ENCODE measurements at places on chromosomes 11 and 22.

DNA sequence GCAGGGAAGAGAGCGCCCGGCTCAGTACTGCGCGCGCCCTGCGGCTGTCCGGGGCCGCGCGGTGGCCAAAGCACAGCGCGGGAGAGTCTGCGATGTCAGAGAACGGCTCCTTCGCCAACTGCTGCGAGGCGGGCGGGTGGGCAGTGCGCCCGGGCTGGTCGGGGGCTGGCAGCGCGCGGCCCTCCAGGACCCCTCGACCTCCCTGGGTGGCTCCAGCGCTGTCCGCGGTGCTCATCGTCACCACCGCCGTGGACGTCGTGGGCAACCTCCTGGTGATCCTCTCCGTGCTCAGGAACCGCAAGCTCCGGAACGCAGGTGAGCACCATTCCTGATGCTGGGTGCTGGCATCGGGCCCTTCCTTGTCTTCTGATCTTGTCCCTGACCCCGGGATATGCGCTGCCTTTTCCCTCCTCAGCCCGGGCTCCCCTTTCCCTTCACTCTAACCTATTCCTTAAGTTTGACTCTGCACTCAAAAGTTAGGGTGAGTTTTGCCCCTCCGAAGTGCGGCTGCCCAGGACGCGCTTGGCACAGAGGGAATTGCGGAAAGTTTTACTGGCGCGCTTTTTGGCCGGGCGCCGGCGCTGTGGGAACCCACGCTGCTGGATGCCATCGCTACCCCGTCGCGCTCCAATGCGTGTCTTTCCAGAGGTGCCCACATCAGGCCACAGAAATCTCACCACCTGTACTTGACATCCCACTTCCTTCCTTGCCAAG lies at the start of gene MTNR1B:
TSS of gene MTNR1B (plus strand) at position 18 of the 714 bp plus-strand sequence. CDS start at position 93, 75 bp downstream.
- no peak for DNase-seq

GRCh38 chr11:36385121-36385970 lies 89.3 kb downstream of the PRR5L start:
- no peak for DNase-seq

GRCh38 chr11:36500315-36500721 lies 9.8 kb downstream of the TRAF6 start:
- DNase-seq, result no peak

DNA sequence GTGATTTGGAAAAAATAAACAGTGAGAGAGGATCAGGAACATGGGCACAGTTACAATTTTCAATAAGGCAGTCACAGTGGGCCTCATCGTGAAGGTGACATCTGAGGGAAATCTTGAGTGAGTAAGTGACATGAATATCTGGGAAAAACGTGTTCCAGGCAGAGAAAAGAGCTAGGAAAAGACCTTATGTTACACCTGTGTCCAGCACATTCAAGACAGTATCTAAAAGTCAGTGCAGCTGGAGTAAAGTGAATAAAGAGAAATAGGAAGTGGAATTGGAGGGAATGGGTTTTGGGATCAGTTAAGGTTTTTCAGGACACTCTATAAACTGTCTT lies 827.5 kb upstream of the FAT3 start:
- no peak for DNase-seq

DNA sequence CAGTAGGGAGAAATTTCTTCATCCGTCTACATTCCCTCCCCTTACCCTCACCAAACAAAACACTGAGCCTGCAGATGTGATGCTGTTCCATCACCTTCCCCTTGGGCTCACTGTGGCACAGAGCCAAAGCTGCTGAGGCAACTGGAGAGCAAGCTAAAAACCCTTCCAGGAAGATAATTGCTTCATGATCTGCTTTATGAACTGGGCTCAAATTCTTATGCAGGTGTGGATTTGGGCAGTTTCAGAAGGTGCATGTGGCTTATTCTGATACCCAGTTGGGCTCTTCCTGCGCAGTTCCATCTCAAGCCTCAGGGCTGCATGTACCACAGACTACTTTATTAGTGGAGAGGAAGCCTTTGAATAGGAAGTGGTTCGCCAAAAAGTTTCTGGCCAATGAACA lies 58.3 kb downstream of the AAMDC start:
- DNase-seq, result no peak

DNA sequence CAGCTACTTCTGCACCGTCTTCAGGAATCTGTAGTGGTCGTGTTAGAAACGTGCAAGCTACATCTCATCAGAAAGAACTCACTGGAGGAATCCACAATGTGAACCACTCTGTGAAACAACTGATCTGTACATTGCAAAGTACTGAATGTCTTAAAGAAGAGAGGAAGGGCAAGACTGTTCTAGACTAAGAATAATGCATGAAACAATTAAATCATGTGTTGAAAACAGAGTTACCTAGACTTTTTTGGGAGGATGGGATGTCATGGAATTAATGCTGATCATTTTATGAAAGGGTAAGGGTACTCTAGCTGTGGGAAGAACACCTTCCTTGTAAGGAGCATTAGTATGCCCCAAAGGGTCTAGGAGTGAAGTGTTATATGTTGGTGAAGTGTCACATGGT lies 60.6 kb upstream of the YPEL1 start:
- DNase-seq, result no peak

- DNase-seq, result no peak
Measured at GRCh38 chr11:119340335-119341221, at the start of gene C1QTNF5. TSS of gene C1QTNF5 (minus strand) at chr11:119340883. CDS start at chr11:119340397, 486 bp downstream.
